Stimulated activated CD8-positive, alpha-beta memory T cell treated with anti-CD3 and anti-CD28 coated beads, Interleukin-4, amount 100 ng/mL, for 4 hours (primary cell): ENCODE measurements at places on chromosomes 4 and X.

DNA sequence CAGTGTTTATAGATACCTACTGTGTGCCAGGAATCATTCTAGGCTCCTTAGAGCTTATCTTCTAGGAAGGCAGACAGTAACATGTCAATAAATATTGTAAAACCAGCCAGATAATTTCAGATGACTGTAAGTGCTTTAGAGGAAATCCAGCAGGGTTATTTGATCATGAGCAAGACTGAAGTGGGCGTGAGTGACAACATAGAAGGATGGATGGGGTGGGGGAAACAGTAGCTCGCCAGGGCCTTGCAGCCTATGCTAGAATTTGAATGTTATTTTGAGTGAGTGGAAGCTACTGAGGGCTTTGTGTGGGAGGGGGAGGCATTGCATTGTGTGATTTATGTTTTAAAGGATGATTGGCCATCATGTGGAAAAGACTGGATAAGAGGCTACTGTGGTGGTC lies 6.7 kb downstream of the SRD5A3 start:
- no peak for DNase-seq

GRCh38 chr4:24212642-24213041 lies 322.8 kb upstream of the PPARGC1A start:
- DNase-seq = no peak

DNA sequence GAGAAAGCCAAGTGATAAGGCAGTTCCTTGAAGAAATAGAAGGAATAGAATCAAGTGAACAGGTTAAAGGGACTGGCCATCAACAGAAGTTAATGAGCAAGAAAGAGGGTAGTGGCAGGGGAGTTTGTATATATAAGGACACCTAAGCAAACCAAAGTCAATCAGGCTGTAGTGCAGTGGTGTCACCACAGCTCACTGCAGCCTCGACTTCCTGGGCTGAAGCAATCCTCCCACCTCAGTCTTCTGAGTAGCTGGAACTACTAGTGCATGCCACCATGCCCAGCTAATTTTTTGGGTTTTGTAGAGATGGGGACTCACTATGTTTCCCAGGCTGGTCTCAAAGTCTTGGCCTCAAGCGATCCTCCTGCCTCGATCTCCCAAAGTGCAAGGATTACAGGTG lies 15.9 kb downstream of the ACOT9 start:
- DNase-seq = no peak

DNA sequence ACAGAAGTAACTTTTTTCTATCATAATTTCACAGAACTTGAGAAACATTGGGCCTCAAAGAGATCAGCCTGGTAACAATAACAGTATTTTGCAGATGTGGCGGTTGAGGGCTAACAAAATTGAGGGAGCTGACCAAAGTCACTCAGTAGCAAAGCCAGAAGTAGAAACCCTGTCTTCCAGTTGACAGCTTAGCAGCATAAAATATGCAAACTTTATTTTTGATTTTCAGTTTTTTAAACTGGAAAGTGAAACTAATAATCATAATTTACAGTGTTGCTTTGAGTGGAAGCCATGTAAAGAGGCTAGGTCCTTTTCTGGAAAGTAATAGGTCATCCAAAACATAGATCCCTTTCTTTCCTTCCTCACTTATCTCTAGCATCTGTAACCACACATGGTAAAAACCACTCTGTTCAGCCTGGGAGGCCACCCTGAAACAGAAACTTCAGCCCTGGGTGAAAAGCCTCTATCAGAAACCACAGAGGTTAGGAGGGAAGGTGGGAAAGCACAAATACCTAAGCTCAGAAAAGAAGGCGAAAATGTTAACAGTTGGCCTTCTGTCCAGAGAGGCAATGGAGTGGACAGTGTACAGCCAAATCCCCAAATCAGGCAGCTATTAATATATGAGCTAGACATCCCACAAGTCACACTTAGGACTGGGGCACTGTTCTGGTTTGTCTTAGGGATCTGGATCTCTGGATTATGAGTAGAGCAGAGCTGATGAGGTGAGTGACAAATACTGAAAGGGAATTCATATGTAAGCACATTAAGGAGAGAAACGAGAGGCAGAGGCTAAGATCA lies 61.1 kb upstream of the ARSJ start:
- no peak for DNase-seq

DNA sequence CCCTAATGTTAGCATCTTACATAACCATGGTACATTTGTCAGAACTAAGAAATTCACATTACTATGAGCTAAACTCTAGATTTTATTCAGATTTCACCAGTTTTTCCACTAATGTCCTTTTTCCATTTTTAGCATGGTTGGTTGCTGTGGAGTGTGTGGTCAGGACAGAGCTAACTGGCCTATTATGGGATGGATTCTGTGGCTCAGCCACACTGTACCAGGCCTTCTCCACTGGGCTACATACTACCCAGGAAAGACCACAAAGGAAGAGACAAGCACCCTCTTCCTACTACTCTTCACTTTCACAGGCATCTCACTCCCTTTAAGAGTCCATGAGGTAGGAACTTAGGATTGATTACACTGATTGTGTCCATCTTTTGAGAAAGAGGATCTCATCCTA lies 67.4 kb downstream of the ZNF827 start:
- no peak for DNase-seq

GRCh38 chr4:39522068-39522467 lies 5.2 kb downstream of the UGDH start:
- DNase-seq = no peak

- no peak for DNase-seq
Measured at GRCh38 chr4:38071801-38072431, 111.7 kb downstream of the PTTG2 start.

- no peak for DNase-seq
Measured at GRCh38 chr4:89129080-89129640, 17.8 kb downstream of the TIGD2 start.

DNA sequence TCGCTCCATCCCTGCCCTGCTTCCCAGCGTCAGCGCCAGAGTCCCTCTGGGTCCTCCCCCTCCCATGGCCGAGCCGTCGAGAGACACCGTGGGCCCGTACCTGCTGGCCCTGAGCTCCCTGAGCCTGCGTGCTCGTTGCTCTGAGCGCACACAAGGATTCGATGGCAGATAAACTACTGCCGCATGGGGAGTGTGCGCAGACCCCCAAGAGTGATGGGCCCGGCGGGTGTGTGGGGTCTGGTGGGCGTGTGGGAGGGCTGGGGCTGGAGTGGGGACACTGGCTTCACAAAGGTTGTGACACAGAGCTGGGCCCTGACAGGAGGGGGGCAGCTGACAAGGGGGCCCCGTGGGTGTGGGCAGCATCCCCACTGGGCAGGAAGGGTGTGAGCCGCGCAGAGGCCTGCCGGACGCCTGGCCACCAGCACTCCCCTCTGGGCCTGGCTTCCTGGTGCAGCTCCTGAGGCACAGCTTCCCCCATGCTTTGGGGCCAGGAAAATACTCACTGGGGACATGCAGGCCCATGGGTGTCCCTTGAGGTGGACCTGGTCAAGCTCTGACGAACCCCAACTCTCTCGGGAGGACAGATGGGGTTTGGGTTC lies 4.8 kb upstream of the RGS12 start:
- DNase-seq = no peak

GRCh38 chrX:104288269-104288668 lies 33.5 kb upstream of the ESX1 start:
- DNase-seq = no peak

DNA sequence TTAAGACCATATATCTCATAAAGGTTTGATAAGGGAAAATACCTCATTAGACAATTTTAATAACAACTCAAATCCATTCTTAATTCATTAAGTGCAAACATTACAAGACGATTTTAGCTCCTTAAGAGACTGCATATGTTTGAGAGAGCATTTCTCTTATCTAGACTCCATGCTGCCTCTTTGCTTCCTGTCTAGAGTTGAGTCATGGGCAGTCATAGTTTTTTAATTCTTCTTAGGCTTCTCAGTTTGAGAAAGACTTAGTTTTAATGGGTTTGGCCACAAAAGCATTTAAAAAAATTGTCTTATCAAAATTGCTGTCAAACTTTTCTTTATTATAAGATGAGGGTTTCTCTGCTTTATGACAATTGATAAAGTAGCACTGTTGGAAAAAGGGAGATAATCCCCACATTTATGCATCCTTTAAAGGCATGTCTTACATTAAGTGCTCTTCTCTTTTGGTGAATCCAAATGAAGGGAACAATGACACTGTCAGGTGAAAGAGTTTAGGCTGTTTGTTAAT lies 713.4 kb downstream of the PCDH18 start:
- no peak for DNase-seq

DNA sequence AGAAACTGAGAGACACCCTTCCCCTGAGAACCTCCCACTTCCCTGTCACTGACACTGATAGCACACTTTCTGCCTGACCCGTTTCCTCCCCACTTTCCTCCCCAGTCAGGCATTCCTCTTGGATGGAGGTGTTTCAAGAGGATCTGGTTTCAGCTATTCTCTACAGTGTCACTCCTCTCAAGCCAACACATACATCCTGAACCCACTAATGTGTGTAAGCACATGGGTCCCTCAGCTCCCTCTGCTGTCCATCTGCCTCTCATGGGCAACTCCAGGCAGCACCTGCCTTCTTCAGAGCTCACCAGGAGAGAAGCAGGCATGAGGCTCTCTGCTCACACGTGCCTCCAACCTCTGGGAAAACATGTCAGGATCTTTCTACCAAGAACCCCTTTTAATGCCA lies 207.6 kb downstream of the NAF1 start:
- DNase-seq = no peak

GRCh38 chr4:88158489-88159228 lies at the start of gene ABCG2:
TSS of gene ABCG2 (minus strand) at chr4:88158639. CDS start at chr4:88139995, 18,644 bp downstream.
- DNase-seq = peak; percentile 9

DNA sequence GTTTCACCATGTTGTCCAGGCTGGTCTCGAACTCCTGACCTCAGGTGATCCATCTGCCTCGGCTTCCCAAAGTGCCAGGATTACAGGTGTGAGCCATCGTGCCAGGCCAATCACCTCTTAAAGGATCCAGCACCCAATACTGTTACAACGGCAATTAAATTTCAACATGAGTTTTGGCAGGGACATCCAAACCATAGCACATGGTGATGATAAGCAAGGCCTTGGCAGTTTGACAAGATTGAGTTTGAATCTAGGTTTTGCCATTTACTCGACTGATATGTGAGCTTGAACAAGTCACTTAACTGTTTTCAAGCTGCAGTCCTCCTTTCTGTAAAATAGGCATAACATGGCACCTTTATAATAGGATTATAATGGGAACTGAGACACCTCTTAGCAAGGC lies 84.1 kb downstream of the GPR82 start:
- no peak for DNase-seq

DNA sequence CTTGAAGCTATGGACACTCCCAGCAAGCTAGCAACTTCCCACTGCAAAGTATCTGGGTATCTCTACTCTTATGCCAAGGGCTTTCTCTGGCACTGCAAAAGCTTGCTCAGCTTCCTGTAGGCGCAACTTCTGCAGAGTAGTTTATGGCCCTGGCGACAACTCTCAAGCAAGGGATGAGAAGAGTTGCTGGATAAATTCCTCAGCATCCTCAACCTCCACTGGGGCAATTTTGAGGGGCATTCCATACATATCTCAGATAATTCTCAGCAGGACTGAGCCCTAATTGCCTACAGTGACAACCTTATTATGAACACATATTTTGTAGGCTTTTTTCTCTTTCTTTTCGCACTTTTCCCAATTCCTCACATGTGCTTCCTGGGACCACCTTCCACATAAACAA lies 31.2 kb upstream of the TAB3 start:
- no peak for DNase-seq

- no peak for DNase-seq
Measured at GRCh38 chrX:47960406-47960805, 43.4 kb downstream of the ZNF182 start.

GRCh38 chr4:85861064-85861765 lies 386.3 kb downstream of the ARHGAP24 start:
- no peak for DNase-seq

- no peak for DNase-seq
Measured at GRCh38 chr4:182062936-182063335, 180.3 kb upstream of the TENM3 start.

DNA sequence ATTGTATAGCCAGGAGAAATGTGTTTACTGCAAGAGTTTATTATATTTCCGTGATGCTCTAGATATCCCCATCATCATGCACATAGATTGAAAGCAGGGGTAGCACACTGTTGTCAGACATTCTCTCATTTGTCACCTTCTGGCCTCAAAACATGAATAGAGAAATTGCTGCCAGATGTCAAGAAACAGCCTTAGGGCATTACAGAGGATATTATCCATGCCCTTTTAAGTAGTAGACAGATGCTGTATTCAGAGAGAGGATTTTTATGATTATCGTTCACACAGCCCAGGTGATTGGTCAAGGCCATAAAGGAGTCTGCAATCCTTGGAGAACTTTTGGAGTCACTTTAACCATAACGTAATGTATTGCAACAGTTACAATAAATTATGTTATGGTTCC lies 1961.5 kb upstream of the TENM3 start:
- no peak for DNase-seq

- DNase-seq = no peak
Measured at GRCh38 chr4:88446124-88446523, 10.8 kb upstream of the HERC5 start.

DNA sequence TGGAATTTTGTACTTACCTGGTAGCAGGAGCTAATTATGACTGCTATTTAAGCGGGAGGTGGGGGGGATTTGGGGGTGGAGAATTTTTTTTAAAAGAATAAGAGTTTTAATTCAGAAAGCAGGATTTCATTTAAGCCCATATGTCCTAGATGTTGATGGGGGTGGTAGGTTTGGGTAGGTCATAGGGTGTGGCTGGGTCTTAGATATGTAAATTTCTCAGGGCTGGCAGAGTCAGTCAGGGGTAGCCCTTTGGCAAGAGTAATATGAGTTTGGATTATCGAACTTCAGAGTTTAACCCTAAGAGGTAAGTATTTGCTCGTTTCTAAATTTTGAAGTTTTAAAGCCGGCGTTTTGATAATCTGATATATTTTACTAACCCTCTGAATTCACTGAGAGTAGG lies 35.2 kb upstream of the COX18 start:
- DNase-seq = no peak

DNA sequence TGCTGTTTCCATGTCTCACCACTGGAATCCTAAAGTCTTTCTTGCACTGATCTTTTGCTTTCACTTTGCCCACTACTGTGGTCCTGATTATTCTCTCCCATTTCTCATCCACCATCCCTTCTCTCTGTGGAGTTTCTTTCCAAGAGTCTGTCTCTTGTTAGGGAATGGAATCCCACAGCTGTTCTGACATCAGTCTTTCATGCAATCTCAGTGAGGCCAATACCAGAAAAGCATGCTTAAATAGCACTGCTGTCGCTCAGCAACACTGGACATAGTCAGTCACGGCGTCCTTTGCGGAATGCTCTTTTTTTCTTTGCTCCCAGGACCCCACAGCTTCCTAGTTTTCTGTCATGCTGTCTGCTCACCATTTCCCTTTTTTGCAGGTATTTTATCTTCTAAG lies 20.1 kb downstream of the SLITRK4 start:
- no peak for DNase-seq

GRCh38 chrX:20233336-20233735 lies 33.4 kb downstream of the RPS6KA3 start:
- DNase-seq = no peak
